ENCODE measurements at places on chromosomes 7 and 10.

GRCh38 chr7:80235334-80235733 lies 100.7 kb downstream of the GNAI1 start:
- no peak for DNase-seq

GRCh38 chr10:71250842-71251241 lies 38.5 kb downstream of the UNC5B start:
- no peak for DNase-seq

GRCh38 chr10:17273403-17273802 lies 45.4 kb downstream of the VIM start:
- DNase-seq: no peak

DNA sequence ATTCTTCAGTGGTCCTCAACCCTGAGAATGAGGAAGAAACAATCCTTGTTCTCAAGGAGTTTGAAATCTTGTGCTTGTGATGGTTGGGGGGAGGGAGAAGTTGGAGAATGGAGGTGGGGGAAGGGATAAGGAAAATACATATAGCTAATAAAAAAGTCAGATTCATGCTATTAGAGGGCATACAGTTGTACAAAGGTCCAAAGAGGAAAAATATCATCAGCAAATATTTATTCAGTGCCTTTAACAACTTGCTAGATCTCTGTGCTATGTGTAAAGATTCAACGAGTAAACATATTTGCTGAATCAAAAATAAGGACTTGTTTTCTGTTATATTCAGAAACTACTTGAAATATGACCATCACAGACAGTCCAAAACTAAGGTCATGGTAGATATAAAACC lies 114.4 kb downstream of the HIBADH start:
- no peak for DNase-seq

DNA sequence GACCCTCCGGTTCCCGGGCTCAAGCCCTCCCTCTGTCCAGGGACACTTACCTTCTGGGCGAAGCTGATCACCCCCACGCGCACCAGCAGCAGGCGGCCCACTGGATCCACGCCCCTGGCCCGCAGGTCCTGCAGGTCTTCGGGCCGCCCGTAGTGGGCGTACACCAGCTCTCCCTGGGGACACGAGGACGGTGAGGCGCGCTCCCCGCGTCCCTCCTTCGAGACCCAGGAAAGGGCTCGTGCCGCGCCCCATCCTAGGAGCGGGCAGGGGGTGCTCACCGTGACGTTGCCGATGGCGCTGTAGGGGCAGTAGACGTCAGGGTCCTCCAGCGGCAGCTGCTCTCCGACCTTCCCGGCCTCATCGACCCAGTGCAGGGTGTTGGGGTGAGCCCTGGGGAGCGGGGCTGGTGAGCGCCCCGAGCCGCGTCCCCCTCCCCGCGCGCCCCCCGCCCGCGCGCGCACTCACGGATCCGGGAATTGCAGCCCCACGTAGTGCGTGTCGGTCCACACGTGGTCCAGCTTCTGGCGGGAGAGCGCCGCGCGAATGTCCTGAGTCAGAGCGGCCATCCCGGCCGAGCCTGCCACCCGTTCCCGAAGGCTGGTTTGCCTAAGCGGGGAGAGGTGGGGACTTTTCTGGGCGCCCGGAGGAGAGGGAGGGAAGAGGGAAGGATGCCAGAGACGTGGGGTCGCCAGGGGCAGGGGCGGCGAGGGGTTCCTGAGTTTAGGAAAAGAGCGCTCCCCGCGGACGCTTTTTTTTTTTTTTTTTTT lies 8.2 kb downstream of the TFR2 start:
- DNase-seq: peak; percentile 53

DNA sequence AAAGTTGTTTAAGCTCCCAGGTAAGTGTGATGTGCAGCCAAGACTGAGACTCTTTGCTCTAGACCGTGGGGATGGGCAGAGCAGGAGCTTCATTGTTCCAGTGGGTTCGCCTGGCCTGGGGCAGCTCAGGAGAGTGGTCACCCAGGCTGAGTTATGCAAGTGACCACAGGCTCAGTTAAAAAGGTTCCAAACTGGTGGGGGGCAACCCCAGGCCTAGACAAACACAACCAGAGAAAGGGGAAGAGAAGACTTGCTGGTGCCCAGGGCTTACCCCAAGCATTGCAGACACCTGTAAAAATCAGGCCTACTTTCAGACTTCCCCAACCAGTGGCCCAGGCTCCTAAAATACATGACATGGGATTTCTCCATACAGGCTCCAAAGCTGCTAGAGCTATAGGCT lies 21.6 kb downstream of the CREB3L2 start:
- DNase-seq: no peak

DNA sequence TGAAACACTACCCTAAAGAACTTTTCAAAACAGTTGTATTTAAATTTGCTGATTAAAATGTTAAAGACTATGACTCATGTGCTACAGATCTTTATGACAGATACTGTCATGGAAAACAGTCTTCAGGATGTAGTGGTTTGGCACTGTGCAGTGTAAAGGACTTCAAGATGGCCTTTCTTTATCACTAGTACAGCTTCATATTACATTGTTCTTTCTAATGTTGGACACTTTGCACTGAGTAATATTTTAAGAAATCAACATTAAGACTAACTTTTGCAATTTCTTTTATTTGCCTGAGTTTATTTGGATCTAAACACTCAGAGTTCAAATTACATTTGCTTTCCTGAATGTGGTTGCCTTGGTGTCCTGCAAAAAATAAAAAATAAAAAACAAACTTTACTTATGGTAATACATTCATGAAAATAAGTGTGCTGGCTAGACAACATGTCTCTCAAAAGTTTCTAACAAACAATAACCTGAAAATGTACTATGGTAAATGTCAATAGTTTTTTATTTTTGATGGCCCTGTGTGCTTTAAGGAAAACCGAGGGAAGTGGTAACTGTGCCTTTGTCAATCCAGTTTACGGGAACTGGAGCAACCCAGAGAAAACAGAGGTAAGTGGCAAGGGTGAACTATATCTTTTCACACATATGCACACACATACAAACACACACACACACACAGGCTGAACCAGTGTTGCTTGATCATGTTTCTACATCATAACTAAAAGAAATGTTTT lies 85.9 kb upstream of the PLXDC2 start:
- DNase-seq: no peak

DNA sequence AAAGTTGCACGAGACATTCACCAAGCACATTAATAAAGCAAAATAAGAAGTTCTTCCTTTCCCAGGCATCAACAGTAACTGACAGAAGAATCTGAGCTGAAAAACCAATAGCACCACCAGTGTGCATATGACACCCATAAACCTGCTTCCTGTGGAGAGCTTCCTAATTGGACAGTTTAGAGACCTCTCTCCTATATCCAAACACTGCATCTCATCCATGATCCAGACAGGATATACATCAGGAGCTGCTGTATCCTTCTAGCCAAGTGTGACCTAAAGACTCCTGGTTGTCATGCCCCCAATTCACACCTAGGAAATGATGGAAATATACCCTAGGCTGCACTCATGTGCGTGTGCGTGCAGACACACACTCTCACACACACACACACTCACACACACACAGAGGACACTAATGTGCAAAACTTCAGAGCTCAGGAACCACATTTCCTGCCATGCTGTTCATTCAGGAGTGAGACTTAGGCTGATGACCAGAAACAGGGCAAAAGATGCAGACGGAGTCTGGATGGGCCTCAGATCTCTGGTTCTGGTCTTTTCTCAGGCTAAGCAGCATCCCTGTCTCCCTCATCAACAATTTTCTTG lies 58.0 kb downstream of the MAP3K8 start:
- DNase-seq: no peak

DNA sequence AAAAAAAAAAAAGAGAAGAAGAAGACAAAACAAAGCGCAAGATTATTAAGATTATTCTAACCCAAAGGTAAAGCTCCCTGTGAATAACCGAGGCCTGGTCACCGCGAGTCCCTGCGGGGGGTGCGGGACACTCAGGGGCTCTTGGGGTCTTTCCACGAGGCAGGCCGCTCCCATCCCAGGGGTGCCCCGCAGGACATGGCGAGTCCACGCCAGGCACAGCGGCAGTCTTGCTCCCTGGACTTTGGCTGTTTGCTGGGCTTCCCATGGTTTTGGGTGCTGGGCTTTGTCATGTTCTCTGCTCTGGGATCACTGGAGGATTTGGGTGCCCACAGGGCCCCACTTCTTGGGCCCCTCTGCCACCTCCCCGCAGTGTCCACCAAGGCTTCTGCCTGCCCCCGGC lies 137.4 kb upstream of the TCERG1L start:
- no peak for DNase-seq

GRCh38 chr10:8591640-8592039 lies 537.2 kb downstream of the GATA3 start:
- DNase-seq: no peak

DNA sequence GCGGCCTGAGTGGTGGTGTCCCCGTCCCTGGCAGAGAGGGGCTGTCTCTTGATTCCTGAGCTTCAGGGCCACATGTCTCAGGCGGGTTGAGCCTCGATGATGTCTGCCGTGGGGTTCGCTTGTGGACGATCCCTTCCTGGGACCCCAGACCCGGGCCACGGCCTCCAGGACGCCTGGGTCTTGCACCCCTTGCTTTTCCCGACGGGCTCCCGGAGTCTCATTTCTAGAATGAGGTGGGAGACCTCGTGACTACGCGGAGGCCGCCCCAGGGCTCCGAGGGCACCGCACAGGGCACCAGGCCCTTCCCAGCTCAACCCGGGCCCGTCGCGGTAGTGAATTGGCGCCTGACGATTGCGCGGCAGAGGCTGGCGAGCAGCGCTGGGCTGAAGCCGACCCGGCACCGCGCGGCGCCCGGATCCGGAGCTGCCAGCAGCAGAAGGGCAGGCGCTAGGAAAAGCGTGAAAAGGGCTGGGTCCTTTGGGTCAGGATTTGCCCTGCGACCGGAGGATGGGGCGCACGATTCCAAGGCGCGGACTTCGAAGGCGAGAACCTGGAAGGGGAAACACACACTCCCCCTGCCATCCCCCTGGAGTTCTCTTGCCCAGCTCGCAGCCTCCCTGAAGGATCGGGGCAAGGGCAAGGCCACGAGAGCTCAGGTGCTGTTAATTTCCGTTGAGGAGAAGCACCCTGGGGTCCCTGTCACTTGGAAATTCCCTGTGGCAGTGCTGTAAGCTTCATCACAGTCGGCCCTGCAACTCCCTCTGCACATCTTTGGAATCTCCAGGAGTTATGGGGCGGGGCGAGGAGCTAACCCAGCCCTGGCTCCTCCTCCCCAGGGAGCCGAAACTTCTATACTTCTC lies 15.5 kb downstream of the TLX1 start:
- no peak for DNase-seq

DNA sequence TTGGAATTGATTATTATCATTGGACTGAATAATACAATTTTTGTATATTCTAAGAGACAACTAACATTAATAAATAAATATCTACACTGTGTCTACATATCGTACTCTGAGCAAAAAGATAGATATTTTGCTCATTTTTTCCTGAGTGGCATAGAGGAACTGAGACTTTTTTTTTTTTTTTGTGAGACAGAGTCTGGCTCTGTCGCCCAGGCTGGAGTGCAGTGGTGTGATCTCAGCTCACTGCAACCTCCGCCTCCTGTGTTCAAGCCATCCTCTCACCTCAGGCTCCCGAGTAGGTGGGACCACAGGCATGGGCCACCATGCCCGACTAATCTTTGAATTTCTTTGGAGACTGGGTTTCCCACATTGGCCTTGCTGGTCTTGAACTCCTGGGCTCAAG lies 14.0 kb downstream of the KMT2E start:
- no peak for DNase-seq
